Lung (tissue), 17 donors: ENCODE measurements at places on chromosomes 6 and 20. TPM values are rescaled to one million over a fixed set of nuclear protein-coding genes. Genes with fewer than 3 reads are reported as not detected.

GRCh38 chr6:3306848-3307247, 48.1 kb downstream of the PSMG4 start:
- H3K27ac ChIP-seq, result no peak overlapping the region
- H3K36me3 ChIP-seq, result peaks cover 2% of the 10 kb centered on the region
- H3K27me3 ChIP-seq, result no peaks in the 10 kb centered on the region
- DNase-seq, result no peak
- no peaks in the 10 kb centered on the region for H3K4me1 ChIP-seq
- no peak overlapping the region for H3K4me3 ChIP-seq

DNA sequence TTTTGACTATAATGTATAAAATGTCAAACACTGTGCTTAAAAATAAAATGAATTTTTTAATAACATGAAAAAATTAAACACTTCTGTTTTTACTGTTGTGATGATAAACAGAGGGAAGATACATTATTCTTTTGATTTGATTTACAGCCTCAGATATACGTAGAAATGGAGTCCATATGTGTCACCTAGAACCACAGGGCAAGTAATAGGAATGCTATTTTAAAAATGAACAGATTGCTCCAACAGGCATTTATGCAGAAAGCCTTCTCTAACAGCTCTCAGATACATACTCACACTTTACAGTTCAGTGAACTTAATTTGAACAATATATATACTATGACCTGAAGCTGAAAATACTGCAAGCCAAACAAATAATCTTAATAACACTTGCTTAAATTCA, 1551.0 kb downstream of the GRIK2 start:
- H3K4me1 ChIP-seq, result no peaks in the 10 kb centered on the region
- peak; percentile 0 for DNase-seq
- H3K27ac ChIP-seq, result no peak overlapping the region
- H3K27me3 ChIP-seq, result no peaks in the 10 kb centered on the region

DNA sequence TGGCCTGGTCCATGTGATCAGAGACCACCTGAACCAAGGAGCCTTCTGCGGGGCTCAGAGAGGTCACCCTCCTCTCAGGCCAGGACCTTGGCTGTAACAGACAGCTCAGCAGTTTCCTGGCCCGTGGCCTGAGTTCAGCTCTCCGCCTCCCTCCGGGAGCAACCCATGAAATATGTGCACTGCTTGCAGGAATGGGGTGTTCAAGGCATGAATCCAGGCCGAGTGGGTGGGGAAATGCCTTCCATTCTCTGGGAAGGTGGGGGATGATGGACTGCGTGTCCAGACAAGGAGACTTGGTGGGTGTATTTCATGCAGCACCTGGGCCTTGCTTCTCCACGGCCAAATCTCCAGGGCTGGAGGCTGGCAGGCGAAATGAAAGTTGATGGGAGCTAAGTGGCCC, 46.0 kb downstream of the SIRPA start:
- no peak for DNase-seq
- no peak overlapping the region for H3K27ac ChIP-seq
- H3K27me3 ChIP-seq, result peaks cover 31% of the 10 kb centered on the region
- H3K36me3 ChIP-seq, result no peaks in the 10 kb centered on the region

DNA sequence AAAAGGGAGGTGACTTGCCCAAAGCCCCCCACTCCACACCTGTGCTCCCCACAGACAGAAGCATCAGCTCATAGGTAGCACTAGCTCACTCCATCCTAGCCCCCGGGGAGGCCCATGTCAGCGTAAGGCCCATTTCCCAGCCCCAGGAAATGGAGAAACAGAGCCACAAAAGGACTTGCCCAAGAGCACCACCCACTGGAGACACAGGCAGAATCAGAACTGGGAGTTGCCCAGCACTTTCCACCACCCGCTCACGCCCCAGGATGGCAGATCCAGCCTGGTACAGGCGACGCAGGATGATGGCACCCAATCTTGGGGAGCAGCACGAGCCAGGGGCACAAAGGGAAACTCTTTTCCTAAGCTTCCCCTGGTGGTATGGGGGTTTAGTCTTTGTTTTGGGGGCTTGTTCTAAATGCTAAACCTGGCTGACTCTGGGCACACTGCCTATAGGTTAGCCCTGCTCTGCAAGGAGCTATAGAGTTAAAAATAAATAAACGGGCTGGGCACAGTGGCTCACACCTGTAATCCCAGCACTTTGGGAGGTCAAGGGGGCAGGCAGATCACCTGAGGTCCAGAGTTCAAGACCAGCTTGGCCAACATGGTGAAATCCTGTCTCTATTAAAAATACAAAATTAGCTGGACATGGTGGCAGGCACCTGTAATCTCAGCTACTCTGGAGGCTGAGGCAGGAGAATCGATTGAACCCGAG, 11.8 kb downstream of the C20orf203 start:
- no peak for DNase-seq
- no peak overlapping the region for H3K4me3 ChIP-seq

GRCh38 chr6:160297310-160297709, 38.7 kb upstream of the SLC22A2 start:
- no peaks in the 10 kb centered on the region for H3K36me3 ChIP-seq
- no peak overlapping the region for H3K27ac ChIP-seq
- no peak overlapping the region for H3K4me3 ChIP-seq
- no peaks in the 10 kb centered on the region for H3K4me1 ChIP-seq
- H3K27me3 ChIP-seq, result no peaks in the 10 kb centered on the region

DNA sequence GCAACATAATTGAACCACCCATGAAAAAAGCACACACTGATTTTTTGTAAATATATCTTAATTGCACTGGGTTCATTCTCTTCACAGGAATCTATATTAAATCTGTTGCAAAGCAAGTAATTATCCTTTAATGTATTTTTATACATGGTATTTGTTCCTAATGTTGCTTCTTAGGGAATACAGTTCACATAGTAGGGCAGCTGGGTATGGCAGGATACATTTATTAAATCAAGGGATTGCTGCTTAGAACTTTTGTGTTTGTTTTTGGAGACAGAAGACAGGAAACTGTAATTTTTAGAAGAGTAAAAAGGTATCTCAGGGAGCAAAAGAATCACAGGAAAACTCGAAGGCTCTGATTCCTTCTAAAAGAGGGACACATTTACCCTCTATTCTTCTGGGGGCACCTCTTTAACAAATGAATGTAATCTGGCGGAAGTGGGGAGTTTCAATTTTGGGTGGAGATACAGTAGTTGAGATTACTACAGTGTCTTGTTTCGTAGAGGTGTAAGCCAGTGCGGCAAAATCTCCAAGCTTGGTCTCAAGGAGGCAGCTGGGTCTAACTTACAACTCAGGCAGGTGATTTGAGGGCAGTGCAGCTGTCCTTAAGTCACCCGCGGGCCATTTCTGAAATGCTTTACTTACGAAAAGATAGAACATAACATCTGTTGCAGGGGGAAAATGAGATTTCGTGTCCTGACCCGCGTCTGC, 812 bp upstream of the SMIM13 start:
- peak overlapping the region; percentile 91 for H3K4me3 ChIP-seq
- no peaks in the 10 kb centered on the region for H3K27me3 ChIP-seq
- no peak for DNase-seq

- no peak within 1 kb of the TSS for H3K4me3 ChIP-seq
- peaks cover 62% of the 10 kb centered on the region for H3K27me3 ChIP-seq
- no peaks in the 10 kb centered on the region for H3K36me3 ChIP-seq
- H3K27ac ChIP-seq, result no peak within 1 kb of the TSS
Measured at GRCh38 chr20:58515233-58516212, at the start of gene APCDD1L. TSS of gene APCDD1L (minus strand) at chr20:58515399. CDS start at chr20:58514707, 692 bp downstream.

- H3K27me3 ChIP-seq, result no peaks in the 10 kb centered on the region
- H3K36me3 ChIP-seq, result no peaks in the 10 kb centered on the region
- DNase-seq, result no peak
- H3K27ac ChIP-seq, result no peak overlapping the region
- H3K4me3 ChIP-seq, result no peak overlapping the region
- no peaks in the 10 kb centered on the region for H3K4me1 ChIP-seq
Measured at GRCh38 chr6:156161471-156161870, 615.7 kb upstream of the ARID1B start.

- no peaks in the 10 kb centered on the region for H3K4me1 ChIP-seq
- no peak for DNase-seq
- no peaks in the 10 kb centered on the region for H3K36me3 ChIP-seq
- no peak overlapping the region for H3K4me3 ChIP-seq
- no peak overlapping the region for H3K27ac ChIP-seq
Measured at GRCh38 chr6:74785236-74785635, 420.6 kb downstream of the COL12A1 start.

The GCM1 gene
- total RNA-seq, result 0.09 TPM

GRCh38 chr6:168376120-168376519, 56.5 kb upstream of the DACT2 start:
- H3K27ac ChIP-seq, result no peak overlapping the region
- no peaks in the 10 kb centered on the region for H3K4me1 ChIP-seq
- DNase-seq, result no peak
- no peaks in the 10 kb centered on the region for H3K27me3 ChIP-seq

- no peaks in the 10 kb centered on the region for H3K36me3 ChIP-seq
- H3K4me3 ChIP-seq, result no peak overlapping the region
- DNase-seq, result no peak
- no peak overlapping the region for H3K27ac ChIP-seq
- peaks cover 3% of the 10 kb centered on the region for H3K4me1 ChIP-seq
Measured at GRCh38 chr20:50012282-50013263, 29.8 kb downstream of the SNAI1 start.

DNA sequence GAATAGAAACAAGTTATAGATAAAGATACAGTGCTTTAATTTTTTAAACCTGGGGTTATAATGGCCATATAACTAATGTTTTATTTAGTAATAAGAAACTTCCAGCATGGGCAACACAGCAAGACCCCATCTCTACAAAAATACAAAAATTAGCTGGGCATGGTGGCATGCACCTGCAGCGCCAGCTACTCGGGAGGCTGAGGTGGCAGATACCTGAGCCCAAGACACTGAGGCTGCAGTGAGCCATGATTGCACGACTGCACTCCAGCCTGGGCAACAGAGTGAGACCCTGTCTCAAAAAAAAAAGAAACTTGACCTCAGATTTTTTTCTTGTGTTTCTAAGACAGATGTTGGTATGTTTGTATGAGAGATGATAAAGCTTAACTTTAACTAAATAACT, 22.9 kb downstream of the EEF1A1 start:
- no peak overlapping the region for H3K27ac ChIP-seq
- peaks cover 32% of the 10 kb centered on the region for H3K36me3 ChIP-seq
- no peaks in the 10 kb centered on the region for H3K4me1 ChIP-seq
- H3K27me3 ChIP-seq, result no peaks in the 10 kb centered on the region

The MAS1 gene
- not detected for total RNA-seq

GRCh38 chr6:23097566-23097965, 528.2 kb downstream of the HDGFL1 start:
- H3K4me1 ChIP-seq, result no peaks in the 10 kb centered on the region
- H3K27me3 ChIP-seq, result no peaks in the 10 kb centered on the region
- no peak overlapping the region for H3K4me3 ChIP-seq
- H3K27ac ChIP-seq, result no peak overlapping the region
- no peak for DNase-seq
- no peaks in the 10 kb centered on the region for H3K36me3 ChIP-seq

DNA sequence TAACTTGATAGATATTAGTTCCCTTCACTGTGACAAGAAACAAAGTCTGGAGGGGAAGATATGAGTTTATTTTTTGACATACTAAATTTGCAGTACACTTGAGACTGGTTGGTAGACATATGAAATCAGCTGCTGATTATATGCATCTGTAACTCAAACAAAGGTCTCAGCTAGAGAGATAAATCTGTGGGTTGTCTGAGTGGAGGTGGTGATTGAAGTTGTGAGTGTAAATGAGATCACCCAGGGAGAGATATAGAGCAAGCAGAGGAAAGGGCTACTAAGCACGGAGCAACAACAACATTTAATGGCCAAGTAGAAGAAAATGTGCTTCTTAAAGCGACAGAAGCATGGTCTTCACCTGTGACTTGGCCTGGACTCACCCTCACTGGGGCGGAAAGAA, 173.2 kb upstream of the EYA4 start:
- DNase-seq, result no peak
- H3K27me3 ChIP-seq, result no peaks in the 10 kb centered on the region
- H3K27ac ChIP-seq, result peak overlapping the region; percentile 68

The CEP250 gene
- total RNA-seq, result 34.5 TPM

DNA sequence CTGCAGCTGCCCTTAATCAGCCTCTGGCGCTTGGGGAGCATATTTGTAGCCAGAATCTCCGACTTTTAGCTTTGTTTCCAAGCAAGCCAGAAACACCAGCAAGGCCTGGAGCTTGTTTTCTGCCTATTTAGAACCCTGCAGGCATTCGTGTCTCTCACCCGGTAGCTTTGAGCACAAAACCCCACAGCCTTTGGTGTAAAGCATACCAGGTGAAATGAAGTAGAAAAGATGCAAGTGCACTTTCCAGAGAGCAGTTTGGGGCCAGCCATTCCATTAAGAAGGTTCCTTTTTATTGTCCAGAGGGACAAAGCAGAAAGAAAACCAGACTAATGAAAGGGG, 736 bp downstream of the FAM217B start:
- peak overlapping the region; percentile 100 for H3K27ac ChIP-seq
- no peak for DNase-seq
- no peaks in the 10 kb centered on the region for H3K27me3 ChIP-seq
- no peaks in the 10 kb centered on the region for H3K36me3 ChIP-seq
- H3K4me1 ChIP-seq, result peaks cover 25% of the 10 kb centered on the region

The TAB2 gene
- 75.9 TPM for total RNA-seq

The AVP gene
- total RNA-seq, result not detected

DNA sequence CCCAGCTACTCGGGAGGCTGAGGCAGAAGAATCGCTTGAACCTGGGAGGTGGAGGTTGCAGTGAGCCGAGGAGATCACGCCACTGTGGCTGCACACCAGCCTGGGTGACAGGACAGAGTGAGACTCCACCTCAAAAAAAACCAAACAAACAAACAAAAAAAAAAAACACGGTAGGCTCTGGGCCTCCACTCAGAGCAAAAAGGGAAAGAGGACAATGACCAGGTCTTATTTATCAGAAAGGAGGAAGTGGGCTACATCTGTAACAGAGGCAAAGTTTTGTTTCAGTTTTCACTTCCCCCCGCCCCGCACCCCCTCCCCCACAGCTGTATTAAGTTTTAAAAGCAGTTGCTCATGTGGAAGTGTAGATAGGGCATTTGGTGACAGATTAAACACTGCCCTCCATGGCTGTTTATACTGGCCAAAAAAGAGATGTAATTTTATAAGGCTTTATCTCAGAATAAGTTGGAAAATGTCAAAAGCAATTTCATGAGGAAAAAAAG, 114.6 kb downstream of the RCAN2 start:
- DNase-seq, result peak; percentile 25
- peaks cover 10% of the 10 kb centered on the region for H3K4me1 ChIP-seq
- no peak overlapping the region for H3K27ac ChIP-seq
- no peaks in the 10 kb centered on the region for H3K27me3 ChIP-seq

- peak overlapping the region; percentile 25 for H3K27ac ChIP-seq
- H3K4me3 ChIP-seq, result peak overlapping the region; percentile 52
- H3K27me3 ChIP-seq, result peaks cover 17% of the 10 kb centered on the region
- H3K4me1 ChIP-seq, result peaks cover 6% of the 10 kb centered on the region
Measured at GRCh38 chr6:152636609-152637295, 410 bp downstream of the SYNE1 start.

- H3K27me3 ChIP-seq, result no peaks in the 10 kb centered on the region
- H3K4me1 ChIP-seq, result peaks cover 11% of the 10 kb centered on the region
- peaks cover 29% of the 10 kb centered on the region for H3K36me3 ChIP-seq
- H3K27ac ChIP-seq, result no peak overlapping the region
- no peak overlapping the region for H3K4me3 ChIP-seq
Measured at GRCh38 chr20:46078954-46079353, 10.8 kb downstream of the NCOA5 start.
